Foreskin keratinocyte (primary cell): ENCODE measurements at places on chromosomes 5 and 9. TPM values are rescaled to one million over a fixed set of nuclear protein-coding genes. Genes with fewer than 3 reads are reported as not detected.

MVB12B gene
- 2.0 and 2.3 TPM in 2 replicates for polyA plus RNA-seq

DROSHA gene
- 53.6 and 58.6 TPM in 2 replicates for polyA plus RNA-seq

PCSK5 gene
- 0.29 and 0.48 TPM in 2 replicates for polyA plus RNA-seq

WDR38 gene
- not detected in 2 replicates for polyA plus RNA-seq

IL13 gene
- not detected in 2 replicates for polyA plus RNA-seq

SPTAN1 gene
- 87.3 and 89.6 TPM in 2 replicates for polyA plus RNA-seq

PLCXD3 gene
- polyA plus RNA-seq = not detected in 2 replicates

ZNG1C gene
- polyA plus RNA-seq = 27.5 and 40.2 TPM in 2 replicates

CFAP157 gene
- polyA plus RNA-seq = 0.02 TPM in 1 of 2 replicates, not detected in the other

PPP3R2 gene
- not detected in 2 replicates for polyA plus RNA-seq

MUSK gene
- not detected in 2 replicates for polyA plus RNA-seq

RANBP6 gene
- 3.9 and 4.4 TPM in 2 replicates for polyA plus RNA-seq

SPATA24 gene
- 5.3 and 5.7 TPM in 2 replicates for polyA plus RNA-seq

LHX6 gene
- 0.11 and 0.17 TPM in 2 replicates for polyA plus RNA-seq

CARTPT gene
- polyA plus RNA-seq = not detected in 2 replicates

IGFBPL1 gene
- polyA plus RNA-seq = 0.20 TPM in 1 of 2 replicates, not detected in the other

C5orf52 gene
- polyA plus RNA-seq = not detected in 2 replicates

VCAN gene
- 0.35 and 0.77 TPM in 2 replicates for polyA plus RNA-seq

RGS7BP gene
- not detected in 2 replicates for polyA plus RNA-seq

LRRC19 gene
- not detected in 2 replicates for polyA plus RNA-seq

SPATA31A3 gene
- not detected in 2 replicates for polyA plus RNA-seq

DMRT2 gene
- not detected in 2 replicates for polyA plus RNA-seq

KIAA0825 gene
- 0.35 and 0.37 TPM in 2 replicates for polyA plus RNA-seq

SLC2A6 gene
- polyA plus RNA-seq = 30.9 and 37.1 TPM in 2 replicates

RAB3C gene
- polyA plus RNA-seq = not detected in 2 replicates

RPL7A gene
- 3,394 and 3,430 TPM in 2 replicates for polyA plus RNA-seq

PCDHB16 gene
- not detected in 2 replicates for polyA plus RNA-seq

PTGS1 gene
- polyA plus RNA-seq = 1.1 and 2.7 TPM in 2 replicates

CRB2 gene
- not detected in 2 replicates for polyA plus RNA-seq

CDHR2 gene
- 0.03 TPM in 1 of 2 replicates, not detected in the other for polyA plus RNA-seq

ABO gene
- not detected in 2 replicates for polyA plus RNA-seq

SLC31A1 gene
- polyA plus RNA-seq = 10.7 and 11.3 TPM in 2 replicates

CCL21 gene
- 0.06 TPM in 1 of 2 replicates, not detected in the other for polyA plus RNA-seq

FBP1 gene
- polyA plus RNA-seq = not detected in 2 replicates

LHX3 gene
- polyA plus RNA-seq = not detected in 2 replicates

SPATA9 gene
- polyA plus RNA-seq = not detected in 2 replicates

ACSL6 gene
- 0.01 and 0.02 TPM in 2 replicates for polyA plus RNA-seq

IFNK gene
- polyA plus RNA-seq = 46.5 and 57.3 TPM in 2 replicates

FOXD4 gene
- 0.10 and 0.16 TPM in 2 replicates for polyA plus RNA-seq

MEIKIN gene
- not detected in 2 replicates for polyA plus RNA-seq

SEMA6A gene
- 0.10 and 0.20 TPM in 2 replicates for polyA plus RNA-seq

NR5A1 gene
- not detected in 2 replicates for polyA plus RNA-seq

EMB gene
- 20.3 and 22.3 TPM in 2 replicates for polyA plus RNA-seq

GALNT12 gene
- polyA plus RNA-seq = 0.19 and 0.48 TPM in 2 replicates

PCDHB9 gene
- not detected in 2 replicates for polyA plus RNA-seq

TXNDC8 gene
- polyA plus RNA-seq = not detected in 2 replicates

PDE6A gene
- 0.01 and 0.02 TPM in 2 replicates for polyA plus RNA-seq

GADD45G gene
- polyA plus RNA-seq = 0.06 TPM in 1 of 2 replicates, not detected in the other

SH3TC2 gene
- 3.5 TPM in 2 replicates for polyA plus RNA-seq

IFNA4 gene
- not detected in 2 replicates for polyA plus RNA-seq

ANKRD34B gene
- polyA plus RNA-seq = not detected in 2 replicates

RNF183 gene
- polyA plus RNA-seq = not detected in 2 replicates

DAPK1 gene
- polyA plus RNA-seq = 0.65 and 0.67 TPM in 2 replicates

NPR3 gene
- not detected in 2 replicates for polyA plus RNA-seq

LCN6 gene
- polyA plus RNA-seq = not detected in 2 replicates
